ENCODE measurements at places on chromosomes 16 and 17. TPM values are rescaled to one million over a fixed set of nuclear protein-coding genes. Genes with fewer than 3 reads are reported as not detected.

GRCh38 chr16:72884037-72884436 lies 163.9 kb downstream of the ZFHX3 start:
- peaks cover 3% of the 10 kb centered on the region for H3K36me3 ChIP-seq
- peaks cover 4% of the 10 kb centered on the region for H3K4me1 ChIP-seq
- no peak overlapping the region for H3K27ac ChIP-seq
- no peak overlapping the region for H3K4me3 ChIP-seq
- DNase-seq, result no peak
- H3K27me3 ChIP-seq, result no peaks in the 10 kb centered on the region

GRCh38 chr17:6506679-6507231 lies 49.6 kb downstream of the PITPNM3 start:
- H3K27me3 ChIP-seq, result no peaks in the 10 kb centered on the region
- no peak for DNase-seq
- H3K27ac ChIP-seq, result no peak overlapping the region
- H3K36me3 ChIP-seq, result no peaks in the 10 kb centered on the region
- H3K4me1 ChIP-seq, result no peaks in the 10 kb centered on the region
- no peak overlapping the region for H3K4me3 ChIP-seq

DNA sequence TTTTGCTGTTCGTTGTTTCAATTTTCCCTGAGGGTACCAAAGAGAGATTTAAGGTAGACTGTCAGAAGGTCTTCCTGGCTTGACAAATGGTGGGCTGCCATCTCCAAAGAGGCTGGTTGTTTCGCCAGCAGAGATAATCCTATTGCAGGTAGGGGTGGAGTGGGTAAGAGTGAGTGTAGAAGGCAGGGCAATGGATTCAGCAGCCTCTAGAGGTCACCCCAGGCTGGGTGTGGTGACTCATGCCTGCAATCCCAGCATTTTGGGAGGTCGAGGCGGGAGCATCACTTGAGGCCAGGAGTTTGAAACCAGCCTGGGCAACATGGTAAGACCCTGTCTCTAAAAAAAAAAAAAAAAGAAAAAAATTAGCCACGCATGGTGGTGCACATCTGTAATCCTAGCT lies 34.6 kb downstream of the DCAKD start:
- no peak overlapping the region for H3K27ac ChIP-seq
- no peak for DNase-seq
- H3K4me3 ChIP-seq, result no peak overlapping the region
- peaks cover 18% of the 10 kb centered on the region for H3K4me1 ChIP-seq
- no peaks in the 10 kb centered on the region for H3K36me3 ChIP-seq
- no peaks in the 10 kb centered on the region for H3K27me3 ChIP-seq

GRCh38 chr16:79411805-79412204 lies 188.7 kb downstream of the MAF start:
- H3K4me1 ChIP-seq, result no peaks in the 10 kb centered on the region
- no peaks in the 10 kb centered on the region for H3K27me3 ChIP-seq
- H3K27ac ChIP-seq, result no peak overlapping the region
- H3K36me3 ChIP-seq, result no peaks in the 10 kb centered on the region
- no peak overlapping the region for H3K4me3 ChIP-seq

The IL21R gene
- total RNA-seq, result 0.12 TPM
